ENCODE measurements at places on chromosomes 3 and 15. TPM values are rescaled to one million over a fixed set of nuclear protein-coding genes. Genes with fewer than 3 reads are reported as not detected.

GRCh38 chr15:95024351-95024750, 793.0 kb downstream of the MCTP2 start:
- H3K27me3 ChIP-seq: no peaks in the 10 kb centered on the region
- H3K36me3 ChIP-seq: no peaks in the 10 kb centered on the region
- DNase-seq: no peak
- H3K4me1 ChIP-seq: no peaks in the 10 kb centered on the region
- H3K27ac ChIP-seq: no peak overlapping the region

DNA sequence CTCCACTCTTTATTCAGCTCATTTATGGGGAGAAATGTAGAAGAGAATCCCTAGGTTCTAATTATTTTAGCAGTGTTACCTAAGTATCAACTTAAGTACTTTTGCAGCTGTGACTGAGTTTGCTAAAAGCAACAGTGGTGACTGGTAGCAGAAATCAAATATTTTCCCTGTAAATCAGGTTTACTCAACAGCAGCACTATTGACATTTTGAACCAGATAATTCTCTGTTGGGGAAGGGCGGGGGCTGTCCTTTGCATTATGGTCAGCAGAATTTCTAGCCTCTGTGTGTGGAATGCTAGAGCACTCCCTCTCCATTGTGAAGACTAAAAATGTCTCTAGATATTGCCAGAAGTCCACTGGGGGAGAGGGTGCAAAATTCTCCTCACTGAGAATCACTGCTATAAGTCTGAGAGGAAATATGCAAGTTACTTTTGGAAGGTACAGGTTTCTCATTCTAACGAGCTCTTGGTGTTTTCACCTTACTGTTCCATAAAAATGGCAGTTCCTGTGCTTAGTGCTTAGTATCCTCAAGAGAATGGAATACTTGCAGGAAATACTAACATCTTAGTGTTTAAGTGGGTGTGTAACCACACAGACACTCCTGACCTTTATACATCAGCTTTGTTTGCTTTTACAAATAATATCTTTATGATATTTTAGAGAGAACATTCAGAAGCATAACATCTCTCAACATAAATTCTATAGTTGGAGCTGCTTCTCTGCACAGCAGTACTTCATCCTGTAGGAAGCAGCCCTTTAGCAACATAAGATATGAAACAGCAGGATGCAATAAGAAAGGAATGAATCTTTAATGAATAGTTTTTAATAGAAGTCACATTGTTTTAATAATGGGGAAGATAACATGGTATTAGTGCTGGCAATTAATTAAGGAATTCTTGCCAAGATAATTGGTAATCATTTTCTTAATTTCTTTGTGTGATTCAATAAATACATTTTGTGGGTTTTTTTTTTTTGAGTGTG, 246.5 kb upstream of the GOLIM4 start:
- H3K27me3 ChIP-seq: no peaks in the 10 kb centered on the region
- H3K4me1 ChIP-seq: peaks cover 35% of the 10 kb centered on the region
- H3K4me3 ChIP-seq: peak overlapping the region; percentile 6
- DNase-seq: no peak
- H3K36me3 ChIP-seq: no peaks in the 10 kb centered on the region

DNA sequence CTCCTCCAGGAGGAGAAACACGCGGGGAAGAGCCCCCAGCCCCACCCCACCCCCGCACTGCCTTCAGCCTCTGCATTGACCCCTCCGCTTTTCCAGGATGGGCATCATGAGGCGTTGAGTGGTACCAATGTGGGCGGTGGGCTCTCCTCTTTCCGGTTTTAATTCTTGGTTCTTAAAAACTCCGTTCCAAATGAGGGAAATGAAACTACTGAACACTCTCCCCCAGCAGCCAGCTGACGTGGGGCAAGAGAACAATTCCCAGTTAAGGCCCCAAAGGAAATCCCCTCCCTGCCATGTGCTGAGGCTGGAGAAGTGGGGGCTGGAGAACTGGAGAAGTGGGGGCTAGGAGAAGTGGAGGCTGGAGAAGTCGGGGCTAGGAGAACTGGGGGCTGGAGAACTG, 5.3 kb upstream of the NRROS start:
- no peak overlapping the region for H3K27ac ChIP-seq
- DNase-seq: no peak
- H3K27me3 ChIP-seq: peaks cover 19% of the 10 kb centered on the region
- H3K36me3 ChIP-seq: peaks cover 3% of the 10 kb centered on the region
- peaks cover 17% of the 10 kb centered on the region for H3K4me1 ChIP-seq

GRCh38 chr3:21446945-21447475, 304.0 kb downstream of the ZNF385D start:
- H3K4me1 ChIP-seq: peaks cover 24% of the 10 kb centered on the region
- no peak overlapping the region for H3K4me3 ChIP-seq
- H3K27ac ChIP-seq: no peak overlapping the region
- no peaks in the 10 kb centered on the region for H3K27me3 ChIP-seq

GRCh38 chr3:108396336-108396735, 100.0 kb downstream of the HHLA2 start:
- H3K36me3 ChIP-seq: no peaks in the 10 kb centered on the region
- no peaks in the 10 kb centered on the region for H3K4me1 ChIP-seq
- no peak overlapping the region for H3K4me3 ChIP-seq
- H3K27me3 ChIP-seq: peaks cover 15% of the 10 kb centered on the region
- DNase-seq: no peak

- no peak overlapping the region for H3K4me3 ChIP-seq
- H3K4me1 ChIP-seq: no peaks in the 10 kb centered on the region
- H3K27me3 ChIP-seq: no peaks in the 10 kb centered on the region
- DNase-seq: no peak
Observed at GRCh38 chr3:151806838-151807237, 7.1 kb upstream of the AADAC start.

GRCh38 chr15:47184003-47184907, 533.0 kb upstream of the SEMA6D start:
- H3K4me1 ChIP-seq: peaks cover 12% of the 10 kb centered on the region
- peaks cover 65% of the 10 kb centered on the region for H3K27me3 ChIP-seq
- H3K4me3 ChIP-seq: peak overlapping the region; percentile 75
- no peak for DNase-seq

- H3K4me1 ChIP-seq: peaks cover 58% of the 10 kb centered on the region
- no peak for DNase-seq
- peak overlapping the region; percentile 86 for H3K27ac ChIP-seq
- H3K4me3 ChIP-seq: no peak overlapping the region
- H3K36me3 ChIP-seq: no peaks in the 10 kb centered on the region
Observed at GRCh38 chr3:64352639-64352992, 127.3 kb upstream of the PRICKLE2 start.

DNA sequence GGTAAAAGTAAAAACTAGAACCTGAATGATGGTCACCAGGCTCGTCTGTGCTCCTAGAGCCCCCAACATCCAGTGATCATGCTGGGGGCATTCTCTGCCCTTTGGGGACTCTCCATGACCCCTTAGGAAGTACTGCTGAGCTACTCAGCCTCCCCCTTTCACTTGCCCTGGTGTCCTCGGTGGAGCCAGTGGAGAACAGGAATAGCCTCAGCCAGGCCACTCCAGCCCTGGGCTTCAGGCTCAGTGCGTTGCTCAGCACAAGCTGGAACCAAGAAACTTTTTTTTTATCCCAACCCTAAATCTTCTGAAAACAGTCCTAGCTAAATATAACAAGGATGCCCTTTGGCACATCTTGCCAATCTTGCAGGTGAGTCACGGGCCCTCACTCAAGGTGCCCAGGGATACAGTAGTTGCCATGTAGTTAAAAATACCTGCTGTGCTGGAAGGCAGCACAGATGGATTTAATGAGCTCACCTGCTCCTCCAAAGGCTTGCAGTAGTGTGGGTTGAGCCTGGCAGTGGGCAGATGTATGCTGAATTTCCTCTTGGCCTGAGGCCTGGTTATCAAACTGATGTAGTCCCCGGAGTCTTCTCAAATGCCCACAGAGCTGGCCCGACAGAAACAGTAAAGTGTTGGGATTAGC, 46.9 kb upstream of the TMEM158 start:
- H3K4me3 ChIP-seq: no peak overlapping the region
- no peaks in the 10 kb centered on the region for H3K36me3 ChIP-seq
- H3K27me3 ChIP-seq: peaks cover 31% of the 10 kb centered on the region
- no peak for DNase-seq
- no peak overlapping the region for H3K27ac ChIP-seq
- H3K4me1 ChIP-seq: no peaks in the 10 kb centered on the region

GP9 gene
- not detected for total RNA-seq

GOLGA8T gene
- total RNA-seq: 0.94 TPM

RPUSD2 gene
- total RNA-seq: 11.7 TPM

PDZRN3 gene
- total RNA-seq: 34.1 TPM

ACP3 gene
- not detected for total RNA-seq

GPR27 gene
- total RNA-seq: 0.63 TPM

DNAJB8 gene
- total RNA-seq: not detected
